ENCODE measurements at places on chromosomes 3 and 15.
A peak's percentile ranks its signal among the peaks of the same experiment; 100 is the strongest.

DNA sequence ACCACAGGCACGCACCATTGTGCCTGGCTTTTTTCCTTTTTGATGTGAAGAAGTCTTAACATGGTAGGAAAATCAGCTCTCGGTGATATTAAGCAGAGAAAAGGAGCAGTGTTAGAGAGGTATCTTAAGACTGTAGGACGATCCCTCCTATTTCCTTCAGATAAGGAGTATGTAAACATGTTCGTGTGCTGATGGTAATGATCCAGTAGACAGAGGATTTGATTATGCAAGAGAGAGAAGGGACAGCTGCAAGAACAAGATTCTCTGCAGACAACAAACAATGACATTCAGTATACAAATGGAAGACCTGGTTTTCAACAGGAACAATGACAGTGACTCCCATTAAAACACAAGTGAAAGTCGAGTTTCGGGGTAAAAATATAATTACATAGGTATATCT is 95.1 kb upstream of the MELTF start:
- no peak for DNase-seq

DNA sequence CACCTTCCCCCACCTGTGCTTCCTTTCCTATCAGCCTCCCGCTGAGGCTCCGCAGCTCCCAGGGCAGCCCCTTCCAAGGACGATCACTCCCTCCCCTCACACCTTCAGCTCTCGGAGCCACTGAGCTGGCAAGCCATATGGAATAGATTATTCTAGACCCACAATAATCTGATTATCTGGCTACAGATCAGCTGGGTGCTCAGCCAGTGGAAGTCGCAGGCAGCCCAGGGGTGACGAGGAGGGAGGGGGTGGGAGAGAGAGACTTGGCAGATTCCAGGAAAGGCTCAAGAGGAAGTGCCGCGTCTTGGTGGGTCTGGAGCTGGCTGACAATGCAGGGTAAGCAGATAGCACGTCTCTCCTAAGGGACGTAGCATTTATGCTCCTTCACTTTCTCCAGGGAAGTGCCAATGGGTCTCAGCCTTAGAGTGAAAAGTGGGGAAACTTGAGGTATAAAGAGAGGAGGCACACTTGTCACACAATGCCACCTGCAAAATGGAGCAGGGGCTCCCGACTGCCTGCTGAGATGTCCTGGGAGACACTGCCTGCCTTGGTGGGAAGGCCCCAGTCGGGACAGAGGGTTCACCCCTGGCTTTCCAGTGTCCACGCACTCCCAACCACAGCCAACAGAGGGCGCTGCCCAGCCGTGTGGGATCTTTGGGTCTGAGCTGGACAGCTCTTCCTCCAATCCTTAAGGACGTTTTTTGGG is 9.4 kb upstream of the MESP1 start:
- DNase-seq = peak; percentile 87

DNA sequence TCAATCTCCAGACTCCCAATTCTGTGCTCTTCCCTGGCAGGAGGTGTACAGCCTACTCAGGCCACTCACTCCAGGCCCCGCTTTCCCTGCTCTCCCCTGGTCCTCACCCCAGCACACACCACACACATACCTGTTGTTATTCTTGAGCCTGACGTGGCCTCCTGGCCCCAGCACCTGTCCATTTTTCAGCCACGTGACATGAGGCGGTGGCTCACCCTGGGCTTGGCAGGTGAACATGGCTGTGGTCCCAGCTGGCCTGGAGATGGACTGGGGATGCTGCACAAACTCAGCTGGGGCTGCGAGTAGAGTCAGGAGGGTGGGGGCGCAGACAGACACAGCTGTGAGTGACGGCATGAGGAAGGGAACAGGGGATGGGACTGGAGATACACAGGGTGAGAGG is 27.3 kb downstream of the RNU5B-1 start:
- DNase-seq = no peak

GRCh38 chr3:106213954-106214353 is 345.1 kb upstream of the CBLB start:
- no peak for DNase-seq

DNA sequence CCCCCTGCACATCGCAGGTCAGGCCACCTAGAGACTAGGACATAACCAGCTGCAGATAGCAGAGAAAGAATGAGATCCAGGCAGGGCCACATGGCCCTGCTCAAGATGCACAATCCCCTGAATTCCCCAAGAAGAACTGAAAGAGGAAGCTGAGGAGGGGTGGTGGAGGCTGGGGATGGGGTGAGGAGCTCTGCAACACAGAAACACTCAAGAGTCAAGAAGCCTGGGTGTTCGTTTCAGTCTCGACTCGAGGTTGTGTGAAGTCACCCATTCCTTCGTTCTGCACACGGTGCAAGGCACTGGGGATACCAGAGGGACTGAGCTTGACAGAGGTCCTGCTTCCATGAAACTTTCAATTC is 62.0 kb downstream of the TLE3 start:
- no peak for DNase-seq

GRCh38 chr3:3209714-3210113 is 30.2 kb upstream of the CRBN start:
- no peak for DNase-seq

DNA sequence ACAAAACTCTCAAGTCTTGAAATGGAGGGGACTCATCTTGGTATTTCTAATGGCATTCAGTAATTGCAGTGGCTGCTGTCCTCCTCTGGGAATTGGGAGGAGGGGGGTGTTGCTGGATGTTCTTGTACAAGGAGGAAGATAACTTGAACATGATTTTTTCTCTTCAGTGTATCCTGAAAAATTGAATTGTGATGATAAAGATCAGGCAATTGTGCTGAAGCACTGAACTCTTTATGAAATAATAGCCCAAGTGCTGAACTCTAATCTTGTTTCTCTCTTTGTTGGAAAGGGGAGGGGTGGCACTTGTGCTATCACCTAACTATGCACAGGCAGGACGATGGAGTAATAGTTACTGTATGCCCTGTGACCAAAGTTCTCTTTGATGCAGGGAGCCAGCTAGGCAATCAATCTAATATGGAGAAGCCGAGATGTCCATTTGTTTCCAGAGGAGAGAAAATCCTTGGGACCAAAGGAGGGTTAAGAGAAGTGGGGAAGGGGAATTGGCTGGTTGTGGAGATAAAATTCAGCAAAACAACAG is 68.1 kb upstream of the ATP2C1 start:
- DNase-seq = no peak

- DNase-seq = no peak
Observed at GRCh38 chr15:46934851-46935250, 782.5 kb upstream of the SEMA6D start.

DNA sequence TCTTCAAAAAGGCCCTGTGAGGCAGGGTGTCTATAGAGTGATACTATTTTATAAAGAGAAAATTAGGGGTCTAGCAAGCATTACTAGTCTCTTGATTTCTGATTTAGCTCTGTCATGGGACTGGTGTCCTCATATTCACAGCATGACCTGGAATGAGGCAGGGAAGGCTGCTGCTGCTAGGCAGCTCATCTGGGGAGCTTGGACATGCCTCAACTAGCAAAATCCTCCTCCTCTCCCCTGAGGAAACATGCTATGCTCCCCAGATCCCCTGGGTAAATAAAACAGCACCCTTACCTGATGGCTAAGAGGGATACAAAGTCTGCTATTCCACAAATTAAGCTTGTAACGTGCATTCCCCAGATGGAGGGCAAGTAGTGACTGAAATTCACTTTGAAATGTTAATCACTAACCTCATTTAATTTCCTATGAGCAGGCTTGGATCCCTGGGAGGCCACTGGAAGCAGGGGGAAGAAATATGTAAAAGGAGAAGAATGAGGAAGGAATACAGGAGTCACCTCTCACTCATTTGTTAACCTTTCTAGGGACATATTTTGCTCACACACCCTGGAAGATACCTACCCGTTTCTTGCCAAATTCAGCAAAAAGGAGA is 709.4 kb downstream of the SQOR start:
- DNase-seq = no peak

DNA sequence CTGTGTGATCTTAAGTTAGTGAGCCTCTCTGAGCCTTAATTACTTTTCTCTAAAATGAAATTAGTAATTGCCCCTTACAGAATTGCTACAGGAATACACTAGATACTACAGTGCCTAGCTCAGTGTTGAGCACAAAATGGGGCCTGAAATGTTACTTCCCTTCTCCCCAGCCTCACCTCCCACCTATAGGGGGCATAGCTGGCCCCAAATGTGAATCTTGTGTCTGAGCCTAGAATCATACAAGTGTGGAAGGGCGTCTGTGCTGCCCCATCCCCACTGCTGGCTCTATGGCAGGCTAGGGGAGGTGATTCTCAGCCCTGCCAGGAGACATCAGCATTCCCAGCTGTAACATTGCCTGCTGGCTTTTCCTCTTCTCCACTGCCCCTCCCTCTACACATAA is 42.7 kb downstream of the IFT122 start:
- no peak for DNase-seq

DNA sequence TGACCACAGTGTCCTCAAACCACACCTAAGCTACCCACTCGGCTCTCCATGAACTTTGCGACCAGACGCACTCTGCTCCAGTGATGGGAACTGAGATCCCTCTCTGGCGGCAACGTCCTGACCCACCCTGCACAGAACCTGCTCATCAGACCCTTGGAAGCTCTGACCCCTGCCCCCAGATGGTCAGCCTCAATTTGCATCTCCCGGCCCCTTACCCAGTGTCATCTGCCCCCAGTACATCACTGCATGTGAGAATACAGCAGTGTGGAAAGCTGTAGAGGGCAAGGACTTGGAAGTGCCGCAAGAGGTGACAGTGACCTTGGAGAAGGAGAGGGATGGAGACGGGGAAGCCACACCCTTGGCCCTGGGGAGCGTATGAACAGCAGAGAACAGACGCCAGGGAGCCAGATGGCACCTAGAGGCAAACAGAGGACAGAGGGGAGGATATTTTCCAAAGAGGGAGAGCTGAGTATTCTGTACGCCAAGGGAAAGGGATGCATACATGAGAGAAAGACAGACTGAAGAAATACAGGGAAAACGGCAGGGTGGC is 192.0 kb downstream of the XXYLT1 start:
- DNase-seq = no peak

DNA sequence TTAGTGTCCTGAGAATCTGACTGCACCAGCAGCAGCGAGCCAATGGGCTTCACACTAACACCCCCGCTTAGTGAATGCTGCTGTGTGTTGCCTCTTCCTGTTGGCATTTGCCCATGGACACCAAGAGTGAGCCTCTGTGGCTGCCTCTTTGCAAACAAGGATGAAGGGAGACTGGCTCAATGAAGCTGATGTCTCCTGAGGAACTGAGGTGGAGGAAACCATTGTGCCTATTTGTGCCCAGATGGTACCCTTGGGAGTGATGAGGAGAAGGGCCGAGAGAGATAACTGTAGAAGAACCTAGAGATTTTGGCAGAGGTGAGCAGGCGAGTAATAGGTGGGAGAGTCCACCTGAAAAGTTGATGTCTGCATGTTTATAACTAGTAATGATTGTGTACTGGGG is 51.2 kb downstream of the IL20RB start:
- DNase-seq = no peak

DNA sequence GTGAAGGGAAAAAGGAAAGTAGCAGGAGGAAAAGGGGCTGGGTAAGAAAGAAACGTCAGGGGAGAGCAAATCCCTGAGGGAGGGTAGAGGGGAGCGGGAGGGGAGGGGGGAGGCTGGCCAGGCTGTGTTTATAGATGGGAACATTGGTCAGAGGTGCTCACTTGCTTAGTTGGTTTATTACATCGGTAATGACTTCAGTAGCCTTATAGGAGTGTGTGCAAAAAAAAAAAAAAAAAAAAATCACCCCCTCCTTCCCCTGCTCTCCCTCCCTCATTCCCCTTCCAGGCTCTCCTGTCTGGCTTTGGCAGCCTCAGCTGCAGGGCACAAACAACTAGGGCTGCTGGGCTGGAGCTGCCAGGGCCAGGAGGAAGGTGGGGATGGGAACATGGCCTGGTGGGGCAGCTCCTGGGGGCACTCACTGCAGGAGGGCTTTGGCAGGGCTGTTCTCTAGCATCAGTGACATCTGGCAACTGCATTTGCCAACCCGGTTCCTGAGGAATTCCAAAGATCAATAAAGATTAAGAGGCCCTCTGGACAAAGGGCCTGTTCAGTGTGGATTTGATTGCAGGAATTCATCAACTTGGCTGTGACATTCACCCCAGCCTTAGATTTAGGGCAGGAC is 334.5 kb upstream of the FRG2C start:
- peak; percentile 28 for DNase-seq

GRCh38 chr3:129592381-129593131 is 13.9 kb downstream of the PLXND1 start:
- DNase-seq = peak; percentile 46

DNA sequence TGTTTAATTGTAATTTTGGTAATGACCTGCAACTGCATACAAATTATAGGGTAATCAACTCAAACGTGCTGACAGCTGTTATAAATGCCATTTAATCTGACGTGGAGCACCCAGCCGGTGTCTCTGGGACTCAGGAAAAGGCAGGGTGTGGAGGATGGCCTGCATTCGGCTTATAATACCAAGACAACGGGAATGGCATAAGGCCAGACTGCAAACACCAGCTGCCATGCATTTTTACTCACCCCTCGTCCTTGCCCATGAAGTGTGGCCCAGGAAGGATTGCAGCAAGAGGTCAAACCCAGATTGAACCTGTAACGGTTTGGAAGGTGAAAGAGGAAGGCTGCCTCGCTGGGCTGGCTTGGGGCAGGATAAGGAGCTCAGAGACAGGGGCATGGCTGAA is 96.4 kb downstream of the WNT7A start:
- no peak for DNase-seq

GRCh38 chr15:60799885-60800284 is 320.9 kb upstream of the ICE2 start:
- DNase-seq = no peak

GRCh38 chr15:69732133-69732532 is 279.5 kb downstream of the RPLP1 start:
- no peak for DNase-seq

GRCh38 chr3:44954962-44955361 is 21.0 kb downstream of the ZDHHC3 start:
- DNase-seq = peak; percentile 29

DNA sequence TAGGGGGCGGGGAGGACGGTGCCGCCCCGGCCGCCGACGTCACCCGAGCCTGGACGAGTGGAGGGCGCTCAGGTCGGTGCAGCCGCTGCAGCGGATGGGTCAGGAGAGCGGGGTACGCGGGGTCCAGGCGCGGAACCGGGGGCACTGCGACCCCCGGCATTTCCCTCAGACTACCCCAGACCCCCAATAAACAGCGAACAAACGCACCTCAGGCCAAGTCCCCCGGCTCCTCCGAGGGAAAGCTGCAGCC is 78.9 kb downstream of the IQSEC1 start:
- peak; percentile 62 for DNase-seq
